ENCODE measurements at places on chromosomes 7 and 10.

DNA sequence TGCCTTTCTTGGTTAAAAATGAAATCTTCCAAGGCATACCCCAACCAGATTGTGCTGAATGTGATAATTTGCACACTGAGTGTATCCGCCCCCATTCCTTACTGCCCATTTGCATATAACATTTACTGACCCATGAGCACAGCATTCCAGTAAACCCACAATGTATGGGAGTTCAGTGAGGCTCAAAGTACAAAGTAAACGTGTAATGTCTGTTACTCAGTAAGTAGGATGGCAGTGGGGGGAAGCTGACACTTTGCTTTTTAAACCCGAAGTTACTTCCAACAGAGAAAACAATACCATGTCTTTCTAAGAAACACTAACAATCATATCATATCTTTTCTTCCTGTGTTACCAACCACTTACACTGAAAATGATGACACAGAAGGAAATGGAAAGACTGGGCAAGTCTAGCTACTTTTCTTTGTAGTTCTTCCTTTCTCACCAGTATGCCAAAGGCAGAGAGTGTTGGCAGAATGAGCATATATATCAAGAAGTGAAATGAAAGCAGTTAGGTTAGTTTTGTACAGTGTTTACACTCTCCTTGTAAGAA, 27.1 kb upstream of the SOSTDC1 start:
- DNase-seq = peak; percentile 59

- no peak for DNase-seq
Observed at GRCh38 chr10:18204039-18204835, 64.0 kb downstream of the CACNB2 start.

- DNase-seq = no peak
Observed at GRCh38 chr7:54888067-54888733, 129.2 kb upstream of the SEC61G start.

- DNase-seq = no peak
Observed at GRCh38 chr10:76270464-76270863, 839.0 kb downstream of the LRMDA start.

DNA sequence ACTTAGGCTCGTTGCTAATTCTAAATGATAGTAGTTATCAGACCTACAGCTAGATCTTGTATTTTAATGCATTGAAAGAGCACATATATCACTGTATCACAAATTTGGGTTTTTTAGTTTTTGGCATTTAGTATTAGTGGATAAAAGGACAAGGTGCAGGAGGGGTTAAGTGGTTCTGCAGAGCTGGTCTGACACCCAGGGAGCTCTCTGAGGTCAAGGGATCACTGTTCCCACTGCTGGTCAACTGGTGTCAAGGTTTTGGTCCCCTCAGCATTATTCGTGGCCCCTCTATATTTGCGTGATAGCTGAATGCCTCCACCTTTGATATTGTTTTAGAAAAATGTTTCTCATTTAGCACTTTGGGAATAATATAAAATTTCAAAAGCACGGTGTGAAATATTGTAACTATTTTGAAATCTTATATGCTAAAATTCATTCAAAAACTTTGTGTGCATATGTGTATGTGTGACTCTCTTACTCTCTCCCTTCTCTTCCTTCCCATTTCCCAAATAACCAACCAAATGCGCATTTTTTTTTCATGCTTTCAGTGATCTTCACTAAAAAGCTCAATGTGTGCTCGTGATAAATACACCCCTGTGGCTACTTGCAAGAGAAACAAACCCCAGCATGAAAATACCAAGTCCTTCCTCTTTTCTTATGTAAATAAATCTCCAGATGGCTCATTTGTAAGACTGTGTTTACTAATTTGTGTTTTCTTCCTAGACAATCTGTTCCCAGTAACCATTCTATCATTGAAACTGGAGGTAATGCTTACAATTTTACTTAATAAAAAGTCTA, 309.2 kb downstream of the FGFR2 start:
- DNase-seq = no peak

GRCh38 chr10:121337427-121337826, 260.8 kb downstream of the FGFR2 start:
- DNase-seq = no peak

- DNase-seq = no peak
Observed at GRCh38 chr10:112124866-112125265, 58.7 kb downstream of the GPAM start.

DNA sequence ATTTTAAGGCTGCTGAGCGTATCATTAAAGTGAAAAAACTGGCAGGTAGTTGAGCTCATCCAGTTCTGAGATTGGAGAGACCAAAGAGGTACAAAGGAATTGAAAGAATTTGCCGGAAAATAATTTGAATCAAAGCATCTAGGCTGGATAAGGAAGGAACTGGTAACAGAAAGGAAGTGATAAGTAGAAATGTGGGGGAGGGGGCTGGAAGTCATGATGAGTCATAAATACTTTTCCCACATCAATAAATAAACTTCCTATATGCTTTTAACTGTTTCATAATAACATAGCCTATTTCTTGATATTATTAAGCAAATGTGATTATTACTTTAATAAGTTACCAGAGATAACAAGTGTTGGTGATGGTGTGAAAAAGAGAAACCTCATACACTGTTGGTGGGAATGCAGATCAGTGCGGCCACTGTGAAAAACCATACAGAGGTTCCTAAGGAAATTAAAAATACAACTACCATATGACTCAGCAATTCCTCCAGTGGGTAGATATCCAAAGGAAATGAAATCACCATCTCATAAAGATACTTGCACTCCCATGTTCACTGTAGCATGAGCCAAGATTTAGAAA, 27.0 kb downstream of the ZNF438 start:
- peak; percentile 92 for DNase-seq

- DNase-seq = no peak
Observed at GRCh38 chr7:31335161-31335856, 5.2 kb downstream of the NEUROD6 start.

- DNase-seq = no peak
Observed at GRCh38 chr7:157593541-157593940, 256.7 kb downstream of the DNAJB6 start.

GRCh38 chr7:142805350-142806021, 34.7 kb downstream of the PRSS2 start:
- no peak for DNase-seq

DNA sequence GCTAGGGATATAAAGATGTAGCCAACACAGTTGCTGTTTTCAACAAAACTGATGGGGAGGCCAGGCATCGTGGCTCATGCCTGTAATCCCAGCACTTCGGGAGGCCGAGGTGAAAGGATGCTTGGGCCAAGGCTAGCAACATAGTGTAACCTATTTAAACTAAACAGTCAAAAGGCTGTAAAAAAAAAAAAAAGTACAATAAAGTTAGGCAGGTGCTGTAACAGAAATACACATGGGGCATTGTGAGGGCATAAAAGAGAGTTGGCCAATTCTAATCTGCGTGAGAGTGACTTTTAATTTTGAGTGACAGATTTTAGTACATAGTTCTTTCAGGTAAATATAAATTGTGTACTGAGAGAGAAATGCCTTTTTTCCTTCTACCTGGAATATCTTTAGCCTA, 6.2 kb downstream of the XRCC2 start:
- DNase-seq = no peak

DNA sequence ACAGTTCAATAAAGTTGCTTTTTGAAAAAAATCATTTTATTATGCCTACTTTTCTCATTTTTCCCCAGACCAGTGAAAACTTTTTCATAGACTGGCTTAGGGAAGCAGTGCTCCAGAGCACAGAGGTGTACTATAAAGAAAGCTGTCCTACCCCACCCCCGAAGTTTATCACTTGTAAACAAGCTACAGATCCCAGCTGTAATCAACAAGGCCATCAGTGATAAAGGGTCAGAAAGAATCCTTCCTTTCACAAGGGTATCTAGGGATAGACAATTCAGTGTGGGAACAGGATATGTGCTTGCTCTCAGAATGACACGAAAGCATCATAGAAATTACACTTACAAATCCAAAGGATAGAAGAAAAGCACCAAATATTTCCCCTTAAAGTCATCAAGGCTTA, 4.5 kb downstream of the PRDX3 start:
- no peak for DNase-seq

GRCh38 chr7:140209866-140210609, 33.3 kb upstream of the KDM7A start:
- no peak for DNase-seq

GRCh38 chr7:130356121-130356875, 11.7 kb downstream of the CPA5 start:
- peak; percentile 99 for DNase-seq

GRCh38 chr10:14815681-14816080, 22.2 kb downstream of the CDNF start:
- DNase-seq = no peak

- DNase-seq = no peak
Observed at GRCh38 chr10:93198401-93199131, 124.9 kb downstream of the CYP26A1 start.

DNA sequence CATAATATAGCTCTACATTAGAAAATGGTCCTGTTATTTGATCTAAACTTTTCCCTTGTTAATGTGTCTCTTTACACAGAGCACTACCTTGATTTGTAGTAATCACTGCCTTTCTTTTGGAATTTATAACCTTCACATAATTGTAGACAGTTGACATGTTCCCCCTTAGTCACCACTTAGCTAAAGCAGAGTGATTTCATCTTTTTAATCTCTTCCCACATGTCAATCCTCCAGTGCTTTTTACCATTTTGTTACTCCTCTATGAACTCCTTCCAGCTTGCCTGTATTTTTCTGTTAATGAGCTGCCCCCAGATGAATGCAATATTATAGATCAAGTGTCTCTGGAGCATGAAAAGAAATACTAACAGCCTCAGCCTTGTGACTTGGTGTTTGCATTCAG, 2.6 kb upstream of the PPP1R3A start:
- DNase-seq = no peak

GRCh38 chr7:14071045-14071444, 81.6 kb upstream of the ETV1 start:
- no peak for DNase-seq
